ENCODE measurements at places on chromosomes 6 and 20.
A peak's percentile ranks its signal among the peaks of the same experiment; 100 is the strongest.

DNA sequence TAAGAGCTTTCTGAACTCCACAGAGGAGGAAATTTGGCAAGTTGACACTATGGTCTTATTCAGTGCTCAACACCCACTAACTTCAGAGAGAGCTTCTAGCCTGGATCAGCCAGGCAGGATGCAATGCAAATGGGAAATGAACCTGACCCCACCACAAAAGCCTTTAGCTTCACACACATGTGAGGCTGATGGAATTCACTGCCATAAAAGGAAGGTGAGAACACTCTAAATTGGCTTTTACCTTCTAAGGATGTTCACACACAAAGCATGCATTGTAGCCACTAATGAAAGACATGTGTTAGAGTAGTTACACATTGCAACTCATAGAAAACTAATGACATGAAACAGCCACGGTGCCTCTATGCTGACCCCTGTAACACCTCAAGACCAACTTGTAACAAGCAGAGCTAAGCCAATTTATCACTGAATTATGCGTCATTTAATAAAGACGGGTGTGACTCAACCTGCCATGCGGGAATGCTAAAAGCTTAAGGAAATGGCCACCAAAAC is 262.1 kb downstream of the HACE1 start:
- DNase-seq, result no peak

GRCh38 chr6:136967876-136968752 is 46.0 kb downstream of the SLC35D3 start:
- peak; percentile 61 for DNase-seq

DNA sequence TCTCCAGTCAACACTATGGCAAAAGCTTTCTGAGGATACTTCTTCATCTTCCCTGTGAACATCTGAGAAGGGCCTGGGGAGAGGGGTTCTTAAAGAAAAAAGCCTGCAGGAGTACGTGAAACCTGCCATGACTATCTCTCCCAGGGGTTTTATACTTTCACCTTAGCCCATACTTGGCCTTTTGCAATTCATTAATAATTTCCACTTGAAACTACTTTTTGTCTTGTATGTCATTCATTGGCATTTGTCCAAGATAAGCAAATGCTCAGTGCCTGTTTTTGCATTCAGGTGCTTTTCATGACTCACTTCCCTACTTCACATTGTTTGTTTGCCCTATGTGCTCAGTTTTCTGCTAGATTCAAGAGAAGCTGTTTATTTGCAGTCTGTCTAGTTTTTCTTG is 580.3 kb upstream of the GJE1 start:
- DNase-seq, result peak; percentile 30

DNA sequence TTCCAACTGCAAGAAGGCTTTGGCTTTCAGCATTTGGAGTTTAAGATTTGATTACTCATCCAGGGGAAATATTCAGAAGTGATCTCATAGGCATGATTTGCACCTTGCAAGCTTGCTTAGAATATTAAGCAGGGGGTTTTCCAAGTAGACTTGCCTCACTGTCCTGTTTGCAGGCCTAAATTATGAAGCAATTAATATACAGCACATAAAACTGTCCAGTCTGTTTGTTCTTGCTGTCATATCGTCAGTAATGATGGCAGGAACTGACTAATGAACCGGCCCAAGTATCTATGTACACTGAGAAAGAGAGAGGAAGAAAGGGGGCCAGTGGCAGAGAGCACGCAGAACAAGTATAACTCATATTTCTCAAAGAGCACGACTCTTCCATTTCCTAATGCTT is 212.5 kb upstream of the SUPT3H start:
- DNase-seq, result no peak

GRCh38 chr6:41691426-41692079 is 43.9 kb downstream of the TFEB start:
- no peak for DNase-seq
